Activated naive CD4-positive, alpha-beta T cell (primary cell): ENCODE measurements at places on chromosomes 1 and 21.

DNA sequence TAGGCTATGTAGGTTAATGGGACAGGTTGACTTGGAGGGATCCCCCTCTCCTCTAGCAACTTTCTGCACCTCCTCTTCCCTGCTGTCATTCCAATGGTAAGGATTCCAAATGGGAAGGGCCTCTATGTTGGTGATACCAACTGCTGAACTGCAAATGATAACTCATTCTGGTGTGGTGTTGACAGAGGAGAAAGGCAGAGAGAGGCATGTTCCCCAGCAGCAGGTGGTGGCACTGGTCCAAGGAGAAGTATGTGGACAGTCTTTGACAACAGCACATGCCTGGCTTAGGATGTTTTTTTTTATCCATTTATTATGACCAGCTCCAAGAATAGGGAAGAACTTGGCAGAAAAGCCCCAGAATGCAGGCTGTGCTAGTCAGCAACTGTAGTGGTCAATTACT lies 19.6 kb upstream of the SPAG17 start:
- no peak for DNase-seq

- DNase-seq = no peak
These were observed 22.4 kb upstream of the CHRM3 start for GRCh38 chr1:239363930-239364329.

DNA sequence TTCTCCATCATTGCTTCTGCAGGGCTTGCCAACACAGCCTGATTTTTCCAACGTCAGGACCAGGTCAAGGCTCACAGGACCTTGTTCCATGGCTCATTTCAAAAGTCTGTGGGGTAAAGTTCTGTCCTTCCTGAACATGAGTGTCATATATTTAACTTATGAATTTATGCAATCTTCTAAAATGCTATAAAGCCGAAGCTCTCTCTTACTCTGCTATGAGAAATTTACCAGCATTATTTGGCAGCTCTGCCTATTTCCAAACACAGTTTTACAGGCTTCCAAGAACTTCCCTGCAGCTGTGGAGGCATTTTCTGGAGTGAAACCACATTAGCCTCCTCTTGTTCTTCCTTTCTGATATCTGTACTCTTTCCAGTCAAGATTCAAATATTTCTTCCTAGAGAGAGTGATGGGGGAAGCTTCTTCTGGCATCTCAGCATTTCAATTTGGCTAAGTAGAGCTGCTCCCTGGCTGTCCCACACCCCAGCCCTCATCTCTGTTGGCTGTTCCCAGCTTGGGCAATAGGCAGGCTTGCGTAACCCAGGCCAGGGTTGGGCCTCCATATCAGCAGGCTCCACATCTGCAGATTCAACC lies 15.6 kb upstream of the HMGCS2 start:
- no peak for DNase-seq

GRCh38 chr1:59699227-59699847 lies 115.4 kb upstream of the HOOK1 start:
- DNase-seq = no peak

DNA sequence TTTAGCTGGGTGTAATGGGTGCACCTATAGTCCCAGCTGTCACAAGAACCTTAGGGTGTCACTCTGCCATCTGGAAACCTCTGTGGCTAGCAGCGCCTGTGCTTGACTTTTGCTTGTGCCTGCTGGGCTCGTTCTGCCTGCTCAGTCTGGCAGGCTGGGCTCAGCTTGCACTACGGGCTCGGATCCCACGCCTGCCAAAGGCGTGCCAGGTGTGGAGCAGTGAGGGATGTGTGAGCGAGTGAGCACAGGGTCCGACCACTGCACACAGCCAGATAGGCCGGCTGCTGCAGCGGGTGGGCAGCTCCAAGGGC lies 2.8 kb upstream of the LSM10 start:
- DNase-seq = no peak

GRCh38 chr21:41780337-41781049 lies 13.6 kb upstream of the RIPK4 start:
- no peak for DNase-seq

- no peak for DNase-seq
These were observed 3.4 kb downstream of the CTSK start for GRCh38 chr1:150804671-150805070.

- DNase-seq = no peak
These were observed 137.8 kb downstream of the GALNT2 start for GRCh38 chr1:230204842-230205241.

- DNase-seq = no peak
These were observed 77.8 kb upstream of the PRMT6 start for GRCh38 chr1:106978477-106979322.

DNA sequence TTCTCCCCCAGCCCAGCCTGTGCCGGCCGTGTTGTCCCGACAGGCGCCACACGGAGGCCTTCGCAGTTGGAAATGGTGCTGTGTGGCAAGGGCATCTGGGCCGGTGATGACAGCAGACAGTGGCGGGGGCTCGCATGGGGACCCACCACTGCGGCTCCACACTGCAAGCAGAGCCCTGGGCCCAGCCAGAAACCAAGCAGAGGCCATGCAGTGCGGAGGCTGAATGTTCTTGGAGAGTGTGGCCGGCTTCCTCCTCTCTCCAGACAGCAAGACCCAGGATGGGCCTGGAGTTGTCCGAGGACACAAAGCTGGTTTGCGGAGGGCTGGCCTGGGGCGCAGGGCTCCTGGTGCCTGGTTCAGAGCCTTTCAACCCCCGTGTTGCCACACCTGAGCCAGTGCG lies 104.6 kb downstream of the SIK1 start:
- DNase-seq = no peak

DNA sequence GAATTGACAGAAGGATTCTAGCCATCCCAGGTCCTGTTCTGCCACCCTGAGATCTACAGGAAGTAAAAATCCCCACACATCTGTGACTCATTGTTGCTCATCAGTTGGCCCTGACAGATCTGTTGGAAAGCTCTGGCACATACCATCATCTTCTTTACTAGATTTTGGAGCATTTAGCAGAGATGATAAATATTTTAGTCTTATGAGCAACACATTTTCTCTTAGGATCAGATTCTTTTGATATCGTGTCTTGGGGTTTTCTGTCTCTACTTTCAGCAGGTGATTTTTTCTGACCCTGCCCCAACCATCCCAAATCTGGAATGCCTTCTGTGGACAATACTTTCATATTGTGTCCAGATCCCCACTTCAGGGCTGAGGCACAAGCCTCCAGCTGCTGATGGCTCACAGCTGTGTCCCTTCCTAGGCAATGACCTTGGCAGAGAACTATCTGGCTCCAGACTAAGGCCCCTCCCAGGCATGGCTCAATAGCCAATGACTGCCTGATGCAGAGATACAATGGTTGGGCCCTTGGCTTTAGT lies 102.8 kb downstream of the GDAP2 start:
- DNase-seq = no peak

DNA sequence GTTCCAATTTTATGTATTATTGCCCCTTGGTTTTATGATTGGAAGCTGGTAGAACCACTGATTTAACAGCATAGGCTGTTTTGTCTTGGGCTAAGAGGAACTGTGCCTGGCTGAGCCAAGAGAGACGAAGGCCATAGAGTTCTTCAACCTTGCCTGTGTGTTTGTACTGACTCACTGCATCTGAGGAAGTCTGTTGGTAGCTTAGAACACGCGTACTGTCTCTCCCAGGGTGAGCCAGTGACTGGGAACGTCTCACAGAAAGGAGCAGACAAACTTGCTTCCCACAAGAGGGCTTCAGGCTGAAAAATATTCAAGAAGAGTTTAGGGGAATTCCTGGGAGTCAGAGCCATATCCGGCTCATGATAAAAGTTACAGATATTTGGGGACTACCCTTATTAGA lies 14.9 kb downstream of the TMEM51 start:
- no peak for DNase-seq

GRCh38 chr1:201456499-201457309 lies 12.3 kb downstream of the PHLDA3 start:
- DNase-seq = no peak

GRCh38 chr1:72830606-72831390 lies 548.5 kb upstream of the NEGR1 start:
- DNase-seq = no peak

DNA sequence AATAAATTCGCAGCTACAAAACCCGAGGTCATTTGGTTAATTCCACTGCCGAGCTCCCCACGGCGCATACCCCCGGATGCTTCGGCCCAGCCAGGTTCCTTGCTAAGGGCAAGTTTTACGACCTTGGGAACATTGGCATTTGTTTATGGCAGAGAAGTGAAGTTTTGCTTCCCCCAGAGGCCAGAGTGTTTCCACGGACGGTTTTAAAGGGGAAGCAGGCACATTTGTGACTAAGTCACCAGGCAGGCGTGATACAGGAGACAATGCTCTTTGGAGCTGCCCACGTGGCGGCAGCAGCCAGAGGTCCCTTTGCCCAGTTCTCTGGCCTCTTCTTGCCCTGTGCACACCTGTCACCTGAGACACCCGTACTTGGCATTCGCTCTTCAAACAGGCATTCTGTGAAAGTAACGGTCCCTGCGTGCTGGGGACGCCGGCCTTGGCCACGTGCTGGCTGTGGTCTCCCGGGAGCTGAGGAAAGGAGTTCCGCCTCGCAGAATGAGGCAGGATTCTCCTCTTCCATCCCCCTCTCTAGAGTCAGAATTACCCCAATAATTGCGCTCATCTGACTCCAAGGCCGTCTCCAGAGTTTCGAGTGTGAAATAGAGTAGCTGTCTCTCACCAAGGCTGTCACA lies 138.3 kb downstream of the PRDM16 start:
- DNase-seq = no peak

DNA sequence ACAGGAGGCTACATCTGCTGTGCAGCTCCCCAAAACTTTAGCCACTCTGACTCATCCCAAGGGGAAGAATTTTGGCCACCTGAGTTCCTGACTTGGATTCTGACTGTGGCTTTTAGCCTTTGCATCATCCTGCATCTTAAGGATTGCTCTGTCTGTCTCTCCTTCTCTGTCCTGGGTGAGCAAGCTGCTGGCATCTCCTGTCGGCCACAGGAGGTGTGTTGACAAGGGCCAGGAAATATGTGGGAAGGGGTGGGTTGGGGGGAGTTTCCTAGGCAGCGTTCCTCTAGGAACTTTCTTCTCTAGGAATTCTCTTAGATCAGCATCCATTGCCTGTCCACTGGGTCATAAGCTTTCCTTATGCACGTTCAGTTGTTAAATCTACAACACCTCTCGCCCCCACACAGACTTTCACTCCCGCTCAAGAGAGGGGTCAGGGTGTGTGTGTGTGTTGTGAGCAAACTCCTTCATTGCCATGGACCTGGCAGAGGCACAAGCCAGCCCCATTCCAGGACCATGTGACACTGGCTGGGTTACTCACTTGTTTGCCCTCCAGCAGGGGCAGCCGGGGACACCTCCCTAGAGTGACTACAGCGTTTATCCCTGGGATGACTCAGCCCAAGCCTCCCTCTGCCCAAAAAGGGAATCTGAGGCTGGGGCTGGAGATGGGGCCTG lies 145.0 kb upstream of the DUSP10 start:
- DNase-seq = no peak

DNA sequence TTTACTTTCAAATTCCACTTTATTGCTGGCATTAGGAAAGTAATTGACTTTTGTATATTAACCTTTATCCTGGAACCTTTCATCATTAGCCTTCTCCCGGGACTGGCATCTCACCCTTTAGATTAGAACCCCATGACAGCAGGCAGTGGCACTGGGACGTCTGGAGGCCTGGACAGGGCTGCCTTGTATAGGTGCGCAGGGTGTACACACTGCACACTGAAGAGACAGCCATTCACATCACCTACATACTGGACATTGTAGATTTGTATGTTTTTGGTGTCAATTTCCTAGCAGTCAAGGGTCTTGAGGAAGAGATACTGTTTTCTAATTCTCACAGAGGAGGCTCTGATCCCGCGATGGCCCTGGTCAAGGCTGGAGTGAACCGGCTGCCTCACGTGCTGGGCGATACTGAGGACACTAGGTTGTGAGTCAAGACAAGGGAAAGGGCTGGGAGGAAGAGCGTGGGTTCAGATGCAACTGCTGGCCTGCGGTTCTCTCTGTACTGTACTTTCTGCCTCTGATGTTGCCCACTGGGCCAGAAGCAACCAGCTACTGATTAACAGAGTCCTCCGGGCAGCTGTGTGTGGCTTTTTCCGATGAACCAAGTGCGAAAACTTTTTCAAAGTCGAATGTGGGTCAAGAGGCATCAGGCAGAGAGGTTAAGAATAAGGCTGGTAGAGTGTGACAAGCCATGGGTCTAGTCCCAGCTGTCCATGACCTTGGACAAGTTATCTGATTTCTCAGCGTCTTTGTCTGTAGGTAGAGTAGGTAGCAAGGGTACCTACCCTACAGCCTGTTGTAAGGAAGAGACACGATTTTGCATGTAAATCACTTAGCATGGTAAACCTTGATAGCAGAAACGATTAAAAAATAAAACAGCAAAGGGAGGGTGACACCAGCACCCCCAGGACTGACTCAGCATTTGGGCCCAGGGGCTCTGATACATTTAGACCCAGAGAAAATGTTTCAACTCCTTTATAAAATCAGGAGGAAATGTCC lies 38.2 kb upstream of the SLC25A33 start:
- no peak for DNase-seq

DNA sequence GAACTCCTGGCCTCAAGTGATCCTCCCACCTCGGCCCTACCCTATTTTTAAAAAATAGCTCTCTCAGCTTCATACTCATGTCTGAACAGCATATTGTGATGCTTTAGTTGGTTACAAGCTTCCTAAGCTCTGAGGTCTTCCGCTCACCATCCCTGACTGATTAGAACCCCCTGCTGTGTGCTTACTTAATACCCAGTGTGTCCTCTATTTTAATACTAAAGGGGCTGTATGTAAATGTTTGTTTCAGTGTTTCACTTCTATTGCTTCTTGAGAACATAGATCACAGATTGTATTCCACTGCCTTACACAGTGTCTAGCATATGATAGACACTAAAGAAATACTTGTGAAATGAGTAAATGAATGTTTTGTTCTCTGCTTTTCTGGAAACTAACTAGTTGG lies 29.8 kb downstream of the ZYG11B start:
- no peak for DNase-seq
